ENCODE measurements at places on chromosomes 5 and 9.

GRCh38 chr9:36136272-36136893 lies at the start of gene GLIPR2:
Gene GLIPR2 (plus strand): TSS chr9:36136733. CDS start chr9:36136779, 46 bp downstream.
- DNase-seq = peak; percentile 84

DNA sequence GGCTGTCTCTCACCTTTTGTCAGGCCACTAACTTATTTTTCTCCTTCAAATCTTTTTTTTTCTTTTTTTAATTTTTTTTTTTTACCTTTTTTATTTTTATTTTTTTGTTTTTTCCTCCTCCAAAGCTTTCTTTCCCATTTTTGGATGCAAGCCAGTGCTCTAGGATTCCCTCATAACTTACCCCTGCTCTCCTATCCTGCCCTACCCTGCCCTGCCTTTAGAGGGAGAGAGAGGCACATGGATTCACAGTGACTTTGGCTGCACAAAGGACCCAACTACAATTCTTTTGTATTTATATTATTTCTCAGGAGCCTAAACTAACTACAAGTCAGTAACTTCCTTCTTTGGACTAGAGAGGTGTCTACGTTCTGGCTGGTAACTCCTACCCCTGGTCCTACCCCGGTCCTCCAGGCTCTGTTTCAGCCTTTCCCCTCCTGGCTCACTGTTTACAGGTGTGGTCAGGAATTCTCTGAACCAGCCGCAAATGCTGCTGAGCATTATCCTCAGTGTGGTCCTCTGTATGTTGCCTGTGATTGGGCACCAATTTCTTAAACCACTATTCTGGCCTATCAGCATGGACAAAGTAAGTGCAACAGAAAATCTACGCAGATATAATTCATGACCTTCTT lies 8.4 kb upstream of the RUSC2 start:
- no peak for DNase-seq

- no peak for DNase-seq
Observed at GRCh38 chr9:12760758-12761157, 14.1 kb upstream of the LURAP1L start.

DNA sequence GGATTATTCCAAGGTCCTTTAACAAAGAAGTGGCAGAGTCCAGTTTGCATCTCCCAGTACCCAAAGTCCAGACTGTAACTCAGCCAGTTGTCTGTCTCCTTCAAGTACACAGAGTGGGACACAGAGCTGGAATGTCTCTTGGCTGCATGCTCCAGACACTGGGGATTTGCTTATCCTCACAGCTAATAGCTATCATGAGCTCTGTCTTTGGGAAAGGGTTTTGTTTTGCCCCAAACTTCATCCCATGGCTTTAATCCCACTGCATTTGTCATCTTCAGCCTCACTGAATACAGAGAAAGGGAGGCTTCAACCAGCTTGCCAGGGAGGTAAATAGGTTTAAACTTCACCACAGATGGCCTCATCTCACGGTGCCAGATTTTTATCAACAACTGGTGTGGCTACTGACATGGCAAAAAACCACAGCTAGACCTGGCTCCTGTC lies 412.2 kb upstream of the SLC24A2 start:
- no peak for DNase-seq

GRCh38 chr5:159402311-159402710 lies 72.0 kb upstream of the IL12B start:
- no peak for DNase-seq

DNA sequence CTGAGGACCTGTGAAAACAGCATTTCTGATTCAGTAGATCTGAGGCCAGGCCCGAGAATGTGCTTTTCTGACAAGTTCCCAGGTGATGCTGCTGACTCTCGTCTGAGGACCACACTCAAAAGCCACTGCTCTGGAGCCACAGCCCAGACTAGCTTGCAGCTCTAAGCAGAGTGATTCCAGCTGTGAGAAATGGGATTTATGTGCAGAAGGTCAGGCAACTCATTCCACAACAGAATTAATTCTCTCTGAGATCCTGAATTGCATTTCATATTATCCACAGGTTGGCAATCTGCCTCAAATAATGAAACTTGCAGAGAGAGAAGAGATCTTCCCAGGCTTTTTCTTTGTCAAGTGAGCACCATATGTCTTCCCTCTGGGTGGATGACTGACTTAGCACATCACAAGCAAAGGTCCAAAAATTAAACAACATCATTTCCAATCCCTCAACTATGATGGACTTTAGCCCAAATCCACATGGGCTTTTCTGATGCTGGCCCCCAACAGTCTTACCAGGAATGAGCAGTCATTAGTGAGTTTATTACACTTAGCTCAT lies 140.2 kb downstream of the ALDH1A1 start:
- DNase-seq = no peak

DNA sequence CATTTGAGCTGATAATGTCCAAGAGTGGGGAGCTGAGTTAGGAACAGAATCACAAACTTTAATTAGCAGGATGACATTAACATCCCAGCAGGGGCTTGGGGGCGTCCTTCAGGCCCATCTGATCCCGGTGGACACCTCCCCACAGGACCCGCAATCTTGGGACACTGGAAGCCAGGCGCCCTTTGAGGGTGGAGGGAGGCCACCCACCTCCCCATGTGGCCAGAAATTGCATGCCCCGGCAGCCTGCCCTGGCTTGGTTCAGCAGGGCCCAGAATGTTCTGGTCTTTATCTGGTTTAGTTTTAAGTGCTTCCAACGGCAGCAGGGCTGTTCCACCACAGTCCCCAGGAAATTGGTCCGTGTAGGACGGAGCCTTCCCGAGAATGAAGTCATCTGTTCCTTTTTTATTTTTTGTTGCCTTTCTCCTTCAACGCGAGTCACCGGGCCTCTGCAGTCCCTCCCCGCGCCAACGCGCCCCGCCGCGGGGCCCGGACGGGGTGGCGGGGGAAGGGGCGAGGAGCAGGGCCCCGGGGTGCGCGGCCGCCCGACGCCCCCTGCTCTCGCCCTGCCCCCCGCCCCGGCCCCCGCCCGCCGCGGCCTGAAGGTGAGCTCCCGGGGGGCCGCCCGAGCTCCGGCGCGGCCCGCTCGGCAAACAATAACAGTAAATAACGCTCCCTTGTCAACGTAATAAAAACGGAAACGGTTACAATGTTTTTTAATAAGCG lies 207.9 kb downstream of the C9orf50 start:
- DNase-seq = peak; percentile 32

DNA sequence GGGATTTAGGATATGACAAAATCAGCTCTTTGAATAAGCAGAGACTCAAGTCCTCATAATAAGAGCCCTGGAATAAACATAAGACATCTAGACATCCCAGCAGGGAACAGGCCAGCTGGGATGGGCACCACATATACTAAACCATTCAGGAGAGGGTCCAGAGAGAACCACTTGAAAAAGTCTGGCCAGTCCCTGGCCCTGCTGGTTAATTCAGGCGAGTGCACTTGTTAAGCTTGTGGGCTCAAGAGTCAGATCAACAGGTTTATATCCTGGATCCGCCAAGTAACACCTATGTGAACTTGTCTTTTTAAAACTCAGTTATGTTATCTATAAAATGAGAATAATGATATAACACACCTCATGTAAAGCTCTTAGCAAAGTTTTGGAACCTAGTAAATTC lies 63.3 kb downstream of the CAVIN4 start:
- no peak for DNase-seq

GRCh38 chr9:137394866-137395665 lies 27.9 kb downstream of the EXD3 start:
- no peak for DNase-seq

DNA sequence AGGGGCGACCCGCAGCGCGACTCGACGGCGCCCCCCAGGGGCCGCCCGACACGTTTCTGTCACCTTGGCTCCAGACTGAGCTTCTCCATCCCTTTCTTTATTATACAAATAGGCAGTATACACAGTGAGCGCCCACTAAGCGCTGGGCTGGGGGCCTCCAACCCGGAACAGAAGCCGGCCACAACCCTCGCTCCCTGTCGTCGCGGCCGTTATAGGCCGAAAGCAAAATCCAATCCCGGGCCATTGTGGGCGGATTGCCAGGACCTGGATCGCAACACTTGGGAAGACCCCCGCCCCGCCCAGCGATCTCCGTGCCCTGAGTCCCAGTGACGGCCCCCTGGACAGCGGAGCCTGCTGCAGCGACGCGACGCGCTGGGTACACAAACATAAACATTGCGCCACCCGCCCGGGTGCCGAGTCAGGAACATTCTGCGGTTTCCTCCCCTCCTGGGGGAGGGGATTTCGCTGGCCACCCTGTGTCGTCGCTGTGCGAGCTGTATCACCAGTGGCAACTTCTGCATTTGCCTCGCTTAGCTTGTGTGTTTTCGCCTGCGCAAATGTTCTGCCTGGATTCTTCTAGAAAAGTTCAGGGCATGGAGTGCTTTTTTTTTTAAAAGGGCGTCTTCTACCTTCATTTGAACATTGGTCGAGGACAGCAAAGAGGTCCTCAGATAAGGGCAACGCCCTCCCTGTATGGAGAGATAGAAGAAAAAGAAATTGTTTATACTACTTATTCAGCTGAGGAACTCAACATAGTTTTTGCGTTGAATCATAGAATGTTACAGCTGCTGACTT lies 1.3 kb upstream of the DUSP1 start:
- DNase-seq = peak; percentile 86

DNA sequence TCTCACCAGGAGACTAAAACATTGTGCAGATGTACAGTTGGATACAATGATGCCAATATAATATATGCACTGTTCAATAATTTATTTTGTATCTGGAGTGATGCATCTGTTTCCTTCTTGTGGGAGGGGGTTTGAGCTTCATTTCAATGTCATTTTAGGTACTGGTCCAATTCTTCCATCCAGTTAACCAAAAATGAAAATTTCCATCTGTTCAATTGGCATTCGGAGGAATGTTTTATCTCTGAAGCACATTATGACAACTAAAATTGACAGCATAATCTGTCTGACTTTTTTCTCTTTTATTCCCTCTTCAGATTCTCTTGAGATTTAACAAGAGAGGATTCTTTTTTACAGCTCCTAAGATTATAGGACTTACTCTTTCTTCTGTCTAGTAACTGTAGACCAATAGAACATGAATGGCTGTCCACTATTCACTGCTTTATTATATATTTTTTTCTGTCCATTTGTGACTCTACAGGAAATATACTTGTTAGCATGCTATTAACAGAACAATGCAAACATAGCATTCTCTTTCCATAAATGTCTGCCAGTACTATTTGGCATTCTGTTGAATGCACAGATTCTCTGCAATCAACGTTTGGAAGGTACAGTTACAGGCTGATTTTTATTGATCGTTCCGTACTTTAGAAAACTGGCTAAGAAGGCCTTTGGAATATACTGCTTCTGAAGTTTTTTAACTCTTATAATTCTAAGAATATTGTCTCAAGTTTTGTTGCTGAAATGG lies 57.8 kb downstream of the NDUFAF2 start:
- no peak for DNase-seq

DNA sequence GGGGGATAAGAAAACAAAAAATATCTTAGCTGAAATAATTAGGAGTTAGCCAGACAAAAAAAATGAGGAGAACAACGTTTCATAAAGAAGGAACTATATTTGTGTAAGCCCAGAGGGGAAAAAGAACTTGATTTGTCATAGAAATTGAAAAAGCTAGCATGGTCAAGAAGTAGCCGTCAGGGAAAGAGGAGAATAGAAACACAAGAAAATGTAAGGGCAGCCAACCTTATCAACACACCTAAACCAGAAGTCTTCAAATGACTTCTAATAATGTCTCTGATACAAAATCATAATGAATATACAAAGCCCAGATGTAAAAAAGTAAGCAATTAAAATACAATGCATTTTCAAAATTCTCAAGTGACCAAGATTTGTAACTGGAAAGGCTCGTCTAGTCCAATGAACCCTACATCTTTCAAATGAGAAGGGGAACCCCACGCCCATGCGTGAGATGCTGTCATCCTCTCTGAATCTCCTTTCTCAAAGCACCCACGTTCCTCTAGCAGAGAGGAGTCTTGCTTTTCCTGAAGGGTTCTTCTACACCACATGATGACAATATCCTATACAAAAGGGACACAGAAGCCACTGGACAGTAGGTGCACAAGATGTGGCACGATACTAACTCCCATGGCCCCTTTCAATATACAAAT lies 103.7 kb downstream of the ARL15 start:
- no peak for DNase-seq

- no peak for DNase-seq
Observed at GRCh38 chr5:151202381-151203139, 21.3 kb downstream of the CCDC69 start.

- no peak for DNase-seq
Observed at GRCh38 chr5:178674334-178674733, 47.5 kb upstream of the CLK4 start.

Data from GM06990 (cell line).